Erythroblast (primary cell): ENCODE measurements at places on chromosomes 11 and 22.

DNA sequence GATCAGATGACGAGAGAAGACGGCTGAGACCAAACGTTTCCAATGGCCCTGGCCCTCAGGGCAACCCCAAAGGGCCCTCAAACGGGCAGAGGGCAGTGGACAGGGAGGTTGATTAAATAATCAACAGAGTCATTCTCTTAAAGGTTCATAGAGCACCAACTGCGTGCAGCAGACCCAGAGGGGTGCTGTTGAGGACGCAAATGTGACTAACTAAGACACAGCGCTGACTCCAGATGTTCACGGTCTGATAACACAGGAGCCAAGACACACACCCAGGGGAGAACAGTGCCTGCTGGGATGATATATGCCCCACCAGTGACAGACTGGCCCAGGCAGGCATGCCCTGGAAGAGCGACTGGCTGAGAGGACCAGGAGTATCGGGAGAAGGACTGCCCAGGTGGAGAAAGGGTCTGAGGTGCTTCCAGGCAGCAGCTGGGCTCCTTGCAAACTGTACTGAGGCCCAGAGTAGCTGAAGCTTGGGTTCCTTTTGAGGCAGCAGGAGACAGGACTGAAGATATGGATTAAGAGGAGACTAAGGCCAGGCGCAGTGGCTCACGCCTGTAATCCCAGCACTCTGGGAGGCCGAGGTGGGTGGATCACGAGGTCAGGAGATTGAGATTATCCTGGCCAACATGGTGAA, 7.7 kb downstream of the VWCE start:
- peak; percentile 97 for DNase-seq

- no peak for DNase-seq
Measured at GRCh38 chr11:116918925-116919655, 81.7 kb upstream of the APOA1 start.

DNA sequence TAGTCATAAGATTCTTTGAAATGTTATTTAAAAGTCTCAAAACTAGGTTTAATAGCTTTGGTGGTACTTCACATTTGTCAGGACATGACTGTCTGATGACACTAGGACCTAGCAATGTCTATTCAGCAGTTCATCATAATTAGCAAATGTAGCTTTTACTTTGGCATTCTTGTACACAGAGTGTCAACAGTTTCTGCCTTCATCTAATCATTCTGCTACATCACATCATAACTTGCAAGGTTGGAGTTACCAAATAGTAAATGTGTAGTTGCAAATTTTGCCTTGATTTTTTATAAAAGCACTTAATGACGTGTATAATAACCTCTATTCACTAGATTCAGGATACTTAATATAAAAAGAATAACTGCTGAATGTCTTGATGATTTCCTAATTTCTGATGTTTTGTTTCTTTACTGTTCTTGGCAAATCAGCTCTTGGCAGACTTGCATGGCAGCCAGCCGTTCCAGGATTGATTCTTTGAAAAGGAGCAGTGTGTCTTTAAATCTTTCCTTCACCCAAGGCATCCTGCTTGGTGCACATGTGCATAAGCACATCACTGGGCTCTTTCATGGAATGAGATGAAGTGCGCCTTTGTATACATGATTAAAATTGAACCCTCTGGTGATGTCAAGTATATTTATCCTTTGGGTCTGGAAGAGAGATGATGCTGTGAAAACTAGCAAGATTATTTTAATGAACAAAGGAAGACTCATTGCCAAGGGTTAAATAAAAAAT, 12.2 kb downstream of the FBXO7 start:
- no peak for DNase-seq

GRCh38 chr11:99565333-99565732, 544.6 kb downstream of the CNTN5 start:
- no peak for DNase-seq

GRCh38 chr22:22463855-22464540, 44.5 kb downstream of the ZNF280B start:
- DNase-seq = peak; percentile 81

DNA sequence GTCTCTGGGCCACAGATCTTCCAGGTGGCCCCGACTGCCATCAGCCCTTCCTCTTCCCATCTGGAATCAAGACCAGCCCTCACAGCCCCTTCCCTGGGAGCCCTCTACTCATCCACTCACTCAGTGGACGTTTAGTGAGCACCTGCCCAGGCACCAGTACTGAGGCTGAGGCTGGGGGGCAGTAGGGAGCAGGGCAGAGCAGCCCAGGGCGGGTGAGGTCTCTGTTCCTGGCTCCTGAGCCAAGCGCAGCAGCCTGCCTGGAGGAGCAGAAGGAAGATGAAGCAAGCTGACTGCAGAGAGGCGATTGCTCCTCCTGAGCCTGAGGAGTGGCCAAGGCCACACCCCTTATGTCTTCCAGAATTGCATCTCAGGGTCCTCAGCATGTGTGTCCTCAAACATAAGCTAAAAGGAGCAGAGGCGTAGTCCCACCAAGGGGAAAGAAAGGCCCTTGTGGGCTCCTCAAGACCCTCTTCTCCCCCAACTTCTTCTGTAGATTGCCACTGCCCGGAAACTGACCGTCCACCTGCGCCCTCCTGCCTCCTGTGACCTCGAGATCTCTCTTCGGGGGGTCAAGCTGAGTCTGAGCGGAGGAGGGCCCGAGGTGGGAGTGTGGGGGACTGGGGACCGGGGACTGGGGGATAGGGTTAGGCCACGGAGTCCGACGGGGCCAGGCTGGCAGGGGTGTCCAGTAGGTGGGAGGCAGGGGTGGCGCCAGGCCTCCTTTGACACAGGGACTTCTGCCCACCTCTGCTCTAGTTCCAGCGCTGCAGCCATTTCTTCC, 5.8 kb downstream of the MAPK8IP2 start:
- no peak for DNase-seq

- no peak for DNase-seq
Measured at GRCh38 chr22:43441216-43441615, 29.4 kb downstream of the MPPED1 start.

- DNase-seq = no peak
Measured at GRCh38 chr11:69189059-69189458, 33.3 kb downstream of the SMIM38 start.

DNA sequence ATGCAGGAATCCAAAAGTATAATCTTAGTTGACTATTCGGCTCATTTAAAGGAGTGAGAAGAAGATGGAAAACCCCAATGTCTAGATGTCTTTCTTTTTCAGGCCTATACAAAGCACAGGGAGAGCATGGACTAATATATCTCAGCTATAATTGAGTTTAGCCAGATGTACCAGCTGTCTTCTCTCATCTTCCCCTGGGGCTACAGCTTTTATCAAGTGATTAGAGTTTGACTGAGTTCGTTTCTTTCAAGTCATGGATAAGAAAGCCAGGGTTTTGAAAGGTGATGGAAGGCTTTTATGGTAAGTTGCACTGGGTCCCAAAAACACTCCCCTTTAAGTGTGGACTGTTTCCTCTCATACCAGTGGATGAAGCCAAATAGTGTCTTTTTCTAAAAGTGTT, 1172.8 kb upstream of the TENM4 start:
- no peak for DNase-seq

GRCh38 chr11:14378171-14378570, 19.2 kb upstream of the RRAS2 start:
- DNase-seq = no peak

DNA sequence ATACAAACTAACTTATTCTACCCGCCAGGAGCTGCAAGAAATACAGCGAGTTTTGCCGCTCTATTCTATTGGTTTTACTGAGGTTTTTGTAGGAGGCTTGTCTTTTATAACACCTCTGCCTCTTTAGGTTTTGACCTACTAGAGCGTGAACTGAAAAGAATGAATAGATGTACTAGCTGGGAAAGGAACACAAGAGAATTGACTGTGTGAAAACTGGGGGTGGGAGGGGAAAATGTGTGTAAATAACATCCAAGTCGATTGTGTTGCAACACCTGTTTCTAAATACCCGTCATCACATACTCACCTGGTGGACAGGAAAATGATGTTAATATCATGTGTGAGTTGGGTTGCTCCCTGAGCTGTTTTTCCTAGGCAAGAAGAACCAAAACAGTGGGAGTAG, 12.9 kb upstream of the JHY start:
- DNase-seq = no peak

GRCh38 chr22:33853200-33854097, 66.8 kb downstream of the LARGE1 start:
- DNase-seq = no peak

DNA sequence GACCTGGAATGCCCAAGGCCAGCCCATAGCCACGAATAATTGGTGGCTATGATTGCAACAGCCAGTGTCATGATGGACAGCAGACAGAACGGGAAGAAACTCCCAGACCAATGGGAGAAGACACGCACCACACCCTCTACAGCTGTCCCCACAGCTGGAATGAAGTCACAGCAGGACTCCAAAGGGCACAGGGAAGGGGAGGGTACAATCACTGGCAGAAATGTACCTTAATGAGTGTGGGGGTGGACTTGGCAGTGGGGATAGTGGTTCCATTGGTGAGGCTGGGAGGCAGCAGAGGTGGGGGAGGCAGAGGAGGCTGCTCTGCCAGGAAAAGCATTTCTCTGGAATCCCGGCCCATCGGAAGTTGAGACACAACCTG, 52.9 kb downstream of the SGSM3 start:
- no peak for DNase-seq

- DNase-seq = peak; percentile 12
Measured at GRCh38 chr11:110093407-110094297, 460 bp downstream of the ZC3H12C start.

DNA sequence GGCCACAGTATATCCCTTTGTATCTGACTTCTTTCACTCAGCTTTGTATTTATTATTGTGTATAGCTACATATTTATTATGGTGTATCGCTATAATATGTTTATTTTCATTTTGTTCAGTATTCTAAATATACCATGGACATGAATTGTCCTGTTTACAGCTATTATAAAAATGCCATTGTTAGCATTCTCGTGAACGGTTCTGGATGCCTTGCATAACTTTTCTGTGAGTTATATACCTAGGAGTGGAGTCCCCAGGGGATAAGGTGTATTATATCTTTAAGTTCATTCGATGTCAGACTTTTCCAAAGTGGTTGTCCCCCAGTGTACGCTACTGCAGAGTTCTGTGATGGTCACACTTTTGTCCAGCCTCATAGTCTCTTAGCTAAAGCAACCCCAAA, 301.7 kb downstream of the TMEM135 start:
- no peak for DNase-seq

DNA sequence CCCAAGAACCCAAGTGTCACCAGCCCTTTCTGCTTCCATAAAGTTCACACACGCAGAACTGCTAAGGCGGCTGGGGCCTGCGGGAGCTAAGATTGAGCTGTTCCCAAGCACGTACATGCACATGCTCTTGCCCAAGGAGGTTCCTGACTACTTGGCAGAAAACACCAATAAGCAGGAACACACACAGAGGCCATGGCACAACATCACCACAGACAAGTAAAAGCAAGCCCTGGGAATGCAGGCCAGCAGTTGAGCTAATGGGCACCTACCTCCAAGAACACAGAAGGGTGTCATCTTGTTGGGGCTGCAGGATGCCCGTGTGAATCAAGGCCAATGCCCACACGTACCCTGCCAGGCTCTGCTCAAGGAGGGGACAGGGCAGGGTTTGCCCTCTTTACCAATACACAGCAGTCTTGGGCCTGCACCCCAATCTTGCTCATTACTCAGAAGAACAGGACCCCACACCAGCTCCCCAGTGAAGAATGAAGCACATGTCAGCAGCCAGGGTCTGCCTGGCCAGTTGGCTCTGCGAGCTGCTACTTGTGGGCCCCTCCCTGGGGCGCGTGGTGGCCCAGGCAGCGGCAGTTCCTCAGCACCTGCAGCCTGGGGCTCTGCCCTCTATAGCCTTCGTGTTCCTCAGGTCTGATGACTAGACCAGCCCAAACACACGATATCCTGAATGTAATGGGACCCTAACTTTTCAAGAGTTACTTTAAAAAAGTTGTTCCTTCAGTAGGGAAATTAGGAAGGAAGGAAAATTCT, 32.3 kb upstream of the CYP2D6 start:
- no peak for DNase-seq

- no peak for DNase-seq
Measured at GRCh38 chr22:46727813-46728364, 10.2 kb downstream of the CERK start.

DNA sequence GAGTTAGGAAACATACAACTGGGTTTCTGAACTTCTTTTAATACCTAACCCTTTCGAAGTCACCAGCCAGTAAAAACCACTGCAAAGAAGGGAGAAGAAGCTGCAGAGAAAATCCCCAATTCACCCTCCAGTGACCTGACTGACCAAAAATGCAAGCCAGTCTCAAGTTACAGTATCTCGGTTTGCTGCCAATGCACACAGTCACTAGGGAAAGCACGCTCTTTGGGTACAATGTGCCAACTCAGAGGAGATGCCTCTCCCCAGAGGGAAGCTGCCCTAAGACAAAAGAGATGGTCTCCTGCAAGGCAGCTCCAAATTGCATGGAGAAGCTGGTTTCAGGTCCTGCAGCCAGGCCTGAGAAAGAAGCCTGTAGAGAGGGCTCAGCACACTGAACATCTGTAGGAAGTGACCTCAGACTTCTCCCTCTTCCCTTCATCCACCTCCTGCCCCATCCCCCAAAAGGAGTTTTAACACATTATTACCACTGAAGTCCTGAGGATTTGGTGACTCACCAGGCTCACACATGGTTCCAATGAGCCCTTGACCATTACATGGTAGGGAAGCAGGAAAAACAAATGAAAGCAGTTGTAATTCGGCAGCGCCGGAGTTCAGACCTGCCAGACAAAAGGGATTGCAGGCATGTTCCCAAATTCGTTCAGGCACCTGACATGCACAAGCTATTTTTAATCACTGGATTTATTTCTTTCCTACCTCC, 90.1 kb downstream of the ETS1 start:
- DNase-seq = no peak

GRCh38 chr11:113245216-113245615, 69.2 kb upstream of the TTC12 start:
- DNase-seq = no peak

DNA sequence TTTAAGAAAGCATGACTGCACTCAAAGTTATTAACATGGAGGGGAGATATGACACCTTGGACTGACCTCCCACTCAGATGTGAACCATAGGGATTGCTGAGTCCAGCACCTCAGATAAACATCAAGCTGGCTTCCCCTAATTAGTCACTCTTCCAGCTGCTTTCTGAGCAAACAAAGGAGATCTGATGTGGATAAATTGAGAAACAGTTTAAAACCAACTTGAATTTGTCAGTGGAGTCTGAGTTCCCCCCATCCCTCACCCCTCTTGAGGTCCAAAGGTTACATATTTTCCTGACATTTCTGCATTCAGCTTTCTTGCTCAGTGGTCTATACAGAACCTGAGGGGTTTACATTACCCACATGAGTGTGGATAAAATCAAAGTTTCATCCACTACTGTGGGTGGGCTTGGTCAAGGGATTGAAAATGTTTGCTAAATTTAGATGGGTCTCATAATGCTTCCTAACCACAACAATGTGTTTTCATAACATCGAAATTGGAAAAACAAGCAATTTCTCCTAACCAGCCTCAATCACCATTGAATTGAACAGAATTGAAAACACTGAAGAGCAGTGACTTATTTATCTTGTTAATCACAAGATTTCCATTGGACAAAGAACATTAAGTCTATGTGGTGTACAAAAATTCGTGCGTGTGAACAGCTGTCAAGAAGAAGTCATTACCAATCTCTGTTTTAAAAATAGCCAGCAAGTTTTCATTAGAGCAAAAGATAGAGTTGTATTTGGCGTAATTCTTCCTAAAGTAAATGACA, 292.3 kb downstream of the METTL15 start:
- DNase-seq = no peak

GRCh38 chr11:44300844-44301563, 8.9 kb downstream of the ALX4 start:
- DNase-seq = no peak
